ENCODE measurements at places on chromosomes 12 and 14. TPM values are rescaled to one million over a fixed set of nuclear protein-coding genes. Genes with fewer than 3 reads are reported as not detected.

The DHRS2 gene
- 1.0 TPM for total RNA-seq

GRCh38 chr14:48504921-48505320 lies 829.5 kb upstream of the MDGA2 start:
- H3K4me3 ChIP-seq = no peak overlapping the region
- H3K27me3 ChIP-seq = no peaks in the 10 kb centered on the region
- no peaks in the 10 kb centered on the region for H3K36me3 ChIP-seq
- DNase-seq = no peak

DNA sequence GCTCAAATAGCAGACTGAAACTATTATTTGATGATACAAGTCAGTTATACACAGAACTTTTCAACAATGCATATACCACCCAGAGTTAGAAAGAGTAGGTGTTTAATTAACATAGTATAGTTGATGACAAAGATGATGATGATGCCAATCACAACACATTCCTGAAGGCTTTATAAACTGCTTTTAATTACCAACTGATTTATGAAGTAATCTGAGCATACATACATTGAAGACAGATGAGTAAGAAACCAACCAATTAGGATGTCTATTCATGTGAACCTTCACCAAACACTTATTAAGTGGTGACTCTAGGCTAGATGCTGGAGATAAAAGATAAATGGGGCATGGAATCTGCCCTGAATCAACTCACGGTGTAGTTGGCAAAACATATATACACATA lies 600.9 kb upstream of the FLRT2 start:
- no peak overlapping the region for H3K27ac ChIP-seq
- H3K4me3 ChIP-seq = no peak overlapping the region
- no peaks in the 10 kb centered on the region for H3K36me3 ChIP-seq

DNA sequence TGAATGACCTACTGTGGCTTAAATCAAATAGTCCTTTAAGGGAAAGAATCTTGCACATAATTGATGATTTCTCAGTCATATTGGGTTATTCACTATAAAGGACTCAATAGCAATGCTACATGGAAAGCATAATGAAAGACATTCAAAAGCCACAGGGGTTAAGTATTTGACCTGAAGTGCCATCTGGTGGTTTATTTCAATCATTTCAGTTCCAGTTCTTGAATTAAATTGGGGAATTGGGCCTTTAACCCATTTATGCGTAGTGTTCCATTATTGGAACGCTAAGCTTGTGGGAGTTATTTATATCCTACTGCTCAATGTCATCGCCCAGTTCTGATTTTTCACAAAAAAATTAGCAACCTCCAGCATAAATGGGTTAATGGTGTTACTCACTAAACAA lies 41.3 kb upstream of the C12orf71 start:
- no peak for DNase-seq
- no peaks in the 10 kb centered on the region for H3K36me3 ChIP-seq
- H3K27me3 ChIP-seq = no peaks in the 10 kb centered on the region
- no peaks in the 10 kb centered on the region for H3K4me1 ChIP-seq
